ENCODE measurements at places on chromosomes 13 and 19.

DNA sequence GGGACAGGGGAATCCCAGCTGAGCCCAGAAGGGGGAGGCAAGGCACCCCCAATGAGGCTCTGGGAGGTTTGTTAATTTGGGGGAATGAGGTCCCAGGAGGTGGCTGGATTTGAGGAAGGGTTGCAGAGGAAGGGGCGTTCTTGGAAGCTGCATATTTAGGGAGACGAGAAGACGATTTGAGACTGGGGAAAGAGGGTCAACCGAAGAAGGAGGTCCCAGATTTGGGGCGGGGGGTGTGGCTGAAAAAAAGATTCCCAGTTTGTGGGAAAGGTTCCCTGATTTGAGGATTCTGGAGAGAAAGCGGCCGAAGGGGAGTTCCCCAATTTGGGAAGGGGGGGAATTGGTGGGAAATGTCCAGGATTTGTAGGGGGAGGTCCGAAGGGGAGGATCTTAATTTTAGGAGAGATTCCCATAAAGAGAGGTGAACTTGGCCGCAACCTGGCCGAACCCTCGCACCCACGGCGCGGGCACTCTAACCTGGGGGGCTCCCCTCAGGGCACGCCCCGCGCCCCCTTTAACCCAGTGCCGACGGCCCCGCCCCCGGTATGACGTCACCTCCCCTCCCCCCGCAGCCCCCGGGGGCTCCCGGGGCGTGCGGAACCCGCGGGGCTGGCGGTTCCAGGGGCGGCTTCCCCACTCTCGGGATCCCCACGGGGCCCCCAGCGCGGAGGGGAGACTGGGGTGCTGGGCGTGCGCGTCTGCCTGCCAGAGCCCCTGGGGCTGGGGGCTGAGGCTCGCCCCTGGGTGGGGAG, 1.2 kb downstream of the PTPRS start:
- DNase-seq = no peak

DNA sequence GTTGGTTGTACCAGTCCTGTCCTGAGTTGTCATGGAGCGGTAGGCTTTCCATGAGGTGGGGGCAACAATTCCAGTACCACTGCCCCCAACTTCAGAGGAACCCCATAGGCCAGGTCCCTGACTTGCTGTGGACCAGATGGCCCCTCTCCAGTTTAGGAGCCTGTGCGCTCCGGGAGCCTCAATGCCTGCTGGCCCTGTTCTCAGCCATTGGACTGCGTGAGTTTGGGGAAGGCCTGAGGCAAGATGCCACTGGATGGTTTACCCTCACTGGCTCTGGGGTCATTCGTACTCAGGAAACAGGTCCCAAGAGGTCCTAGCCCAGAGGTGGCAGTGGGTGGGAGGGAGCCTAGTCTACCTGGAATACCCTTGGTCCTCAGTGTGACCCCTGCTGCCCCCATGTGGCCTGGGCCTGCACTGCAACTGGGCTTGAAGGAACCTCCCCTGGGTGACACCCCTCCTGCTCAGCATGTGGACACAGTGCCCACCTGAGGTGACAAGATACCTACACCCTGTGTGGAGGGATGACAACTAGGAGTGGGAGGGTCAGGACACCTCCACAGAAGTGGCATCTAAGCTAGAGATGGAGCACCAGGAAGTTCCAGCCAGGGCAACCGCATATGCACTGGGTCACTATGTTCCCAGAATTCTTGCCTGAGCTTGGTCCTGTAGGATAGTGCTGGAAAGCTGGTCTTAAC, 6.0 kb upstream of the PRR19 start:
- no peak for DNase-seq

DNA sequence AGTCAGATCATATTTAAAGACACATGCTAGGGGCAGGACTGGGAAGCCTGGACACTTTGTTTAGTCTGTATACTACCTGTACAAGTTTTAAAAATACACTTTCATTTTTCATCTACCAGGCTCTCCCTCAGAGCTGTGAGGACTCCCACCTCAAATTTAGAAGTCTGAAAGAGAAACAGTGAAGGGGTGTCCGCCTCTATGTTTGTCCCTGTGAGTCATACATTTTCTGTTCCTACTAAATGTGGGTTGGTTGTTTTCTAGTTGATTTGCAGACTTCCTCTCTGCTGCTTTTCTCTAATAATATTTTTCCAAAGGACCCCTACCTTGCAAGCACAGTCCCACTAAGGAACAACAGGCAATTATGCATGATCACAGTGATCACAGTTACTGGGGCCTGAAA, 110.5 kb downstream of the ENOX1 start:
- no peak for DNase-seq

- DNase-seq = no peak
Measured at GRCh38 chr13:42798118-42798517, 16.7 kb downstream of the FAM216B start.

DNA sequence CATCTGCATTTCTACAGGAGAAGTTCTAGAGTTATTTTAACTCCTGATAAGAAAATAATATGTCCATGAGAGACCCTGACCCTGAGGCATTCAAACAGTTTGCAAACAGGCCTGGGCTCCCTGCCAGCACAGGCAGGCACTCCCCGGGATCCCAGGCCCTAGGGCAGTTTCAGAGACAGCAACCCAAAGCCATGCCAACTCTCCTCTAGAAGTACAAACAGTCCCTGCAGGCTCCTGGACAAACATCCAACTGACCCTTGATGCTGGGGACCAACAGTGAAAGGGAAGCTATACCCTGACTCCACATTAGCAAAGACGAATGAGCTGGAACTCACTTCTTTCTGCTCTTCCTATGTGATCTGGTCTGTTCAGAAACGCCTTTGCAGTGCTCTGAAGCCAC, 44.8 kb downstream of the CCDC70 start:
- no peak for DNase-seq

DNA sequence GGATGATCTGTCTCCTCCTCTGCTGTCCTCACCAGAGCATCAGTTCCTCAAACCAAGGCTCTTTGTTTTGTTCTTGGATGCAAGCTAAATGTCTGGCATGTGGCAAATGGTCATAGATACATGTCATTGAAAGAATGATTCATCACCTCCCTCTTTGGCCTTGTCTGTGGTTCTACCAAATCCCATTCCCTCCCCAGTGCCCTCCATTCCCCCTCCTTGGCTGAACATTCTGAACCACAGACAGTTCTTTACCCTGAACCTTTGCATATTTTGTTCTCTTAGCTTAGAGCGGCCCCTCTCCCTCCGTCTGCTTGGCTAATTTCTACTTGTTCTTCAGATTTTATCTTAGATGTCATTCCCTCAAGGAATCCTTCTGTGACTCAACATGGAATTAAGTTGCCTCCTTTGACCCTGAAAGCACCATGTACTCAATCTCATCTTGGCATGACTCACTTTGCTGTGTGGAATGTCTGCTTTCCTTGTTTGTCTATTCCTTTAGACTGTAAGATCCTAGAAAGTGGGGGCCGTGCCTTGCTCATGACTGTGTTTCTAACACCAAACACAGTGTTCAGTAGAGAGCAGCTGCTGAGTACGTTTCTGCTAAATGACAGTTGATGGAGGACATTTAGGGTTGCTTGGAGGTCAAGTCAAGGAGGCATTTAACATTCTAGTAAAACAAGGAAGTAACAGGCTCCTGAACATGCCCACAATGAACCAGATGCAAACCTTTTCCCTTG, 8.1 kb downstream of the ALOX5AP start:
- DNase-seq = no peak

- DNase-seq = no peak
Measured at GRCh38 chr13:98824376-98825160, 72.1 kb upstream of the SLC15A1 start.

GRCh38 chr13:110285991-110286832, 20.7 kb downstream of the COL4A1 start:
- no peak for DNase-seq

GRCh38 chr13:106588367-106588766, 20.4 kb upstream of the ARGLU1 start:
- DNase-seq = no peak

DNA sequence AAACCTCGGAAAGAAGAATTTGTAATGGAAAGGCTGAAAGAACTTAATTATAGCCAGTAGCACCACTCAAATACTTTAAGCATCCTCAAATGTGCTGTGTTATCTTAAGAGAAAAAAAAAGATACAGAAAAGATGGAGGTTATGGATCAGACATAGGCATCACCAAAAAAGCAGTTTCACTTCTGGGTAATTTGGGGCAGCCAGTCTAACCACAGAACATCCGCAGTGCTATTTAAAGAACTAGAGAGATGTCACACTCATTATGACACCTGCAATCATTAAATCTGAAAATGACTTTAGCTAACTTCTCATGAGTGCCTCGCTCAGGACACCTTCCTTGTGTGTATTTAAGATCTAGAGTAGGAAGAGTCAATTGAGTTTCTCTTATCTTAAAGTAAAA, 211.8 kb downstream of the RBM26 start:
- DNase-seq = no peak

- no peak for DNase-seq
Measured at GRCh38 chr13:51723529-51723928, 80.4 kb downstream of the DHRS12 start.

GRCh38 chr19:29268721-29269393, 55.9 kb upstream of the UQCRFS1 start:
- DNase-seq = no peak

- no peak for DNase-seq
Measured at GRCh38 chr19:35379992-35380391, 9.1 kb downstream of the GPR42 start.

DNA sequence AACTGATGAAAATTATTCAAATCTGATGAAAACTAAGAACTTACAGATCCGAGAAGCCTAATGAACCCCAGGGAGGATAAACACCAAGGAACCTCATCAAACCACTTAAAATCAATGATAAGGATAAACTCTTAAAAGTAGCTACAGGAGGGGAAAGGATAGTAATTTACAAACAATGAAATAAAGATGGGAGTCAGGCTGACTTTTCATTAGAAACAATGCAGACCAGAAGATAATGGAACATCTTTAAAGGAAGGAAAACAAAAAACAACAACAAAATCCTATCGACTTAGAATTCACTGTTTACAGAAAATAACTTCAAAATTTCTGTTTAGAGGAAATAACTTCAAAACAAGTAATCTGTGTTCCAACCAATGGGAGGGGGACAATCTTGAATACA, 73.4 kb downstream of the ZDHHC20 start:
- DNase-seq = no peak

DNA sequence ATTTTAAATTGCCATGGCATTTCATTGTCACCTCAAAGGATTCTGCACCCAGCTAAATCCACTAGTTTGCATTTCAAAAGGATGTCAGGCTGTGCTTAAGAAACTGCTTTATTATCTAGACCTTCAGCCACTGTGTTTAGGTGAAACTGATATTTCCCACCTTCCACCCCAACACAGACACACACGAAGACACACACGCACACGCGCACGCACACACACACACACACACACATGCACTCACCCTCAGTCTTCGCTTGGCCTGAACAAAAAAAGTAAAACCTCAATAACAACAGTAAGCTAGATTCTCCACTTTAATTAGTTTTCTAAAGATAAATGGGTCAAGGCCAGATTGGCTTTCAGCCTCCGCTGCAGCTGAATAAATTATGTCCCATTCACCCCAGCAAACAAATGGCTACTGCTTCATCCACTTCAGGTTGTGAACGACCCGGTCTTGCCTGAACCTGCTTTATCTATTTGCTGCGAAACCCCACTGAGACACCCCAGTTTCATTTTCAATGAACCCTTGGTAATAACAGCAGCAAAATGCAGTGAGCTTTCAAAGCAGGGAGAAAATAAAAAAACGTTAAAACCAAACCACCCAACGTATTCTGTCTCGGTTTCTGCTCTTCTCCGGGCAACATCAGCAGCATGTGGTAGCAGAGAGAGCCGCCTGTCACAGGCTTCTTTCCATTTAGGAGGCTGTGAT, 166.8 kb downstream of the DCT start:
- peak; percentile 76 for DNase-seq

GRCh38 chr19:23403581-23404324, 8.5 kb upstream of the ZNF91 start:
- DNase-seq = no peak

DNA sequence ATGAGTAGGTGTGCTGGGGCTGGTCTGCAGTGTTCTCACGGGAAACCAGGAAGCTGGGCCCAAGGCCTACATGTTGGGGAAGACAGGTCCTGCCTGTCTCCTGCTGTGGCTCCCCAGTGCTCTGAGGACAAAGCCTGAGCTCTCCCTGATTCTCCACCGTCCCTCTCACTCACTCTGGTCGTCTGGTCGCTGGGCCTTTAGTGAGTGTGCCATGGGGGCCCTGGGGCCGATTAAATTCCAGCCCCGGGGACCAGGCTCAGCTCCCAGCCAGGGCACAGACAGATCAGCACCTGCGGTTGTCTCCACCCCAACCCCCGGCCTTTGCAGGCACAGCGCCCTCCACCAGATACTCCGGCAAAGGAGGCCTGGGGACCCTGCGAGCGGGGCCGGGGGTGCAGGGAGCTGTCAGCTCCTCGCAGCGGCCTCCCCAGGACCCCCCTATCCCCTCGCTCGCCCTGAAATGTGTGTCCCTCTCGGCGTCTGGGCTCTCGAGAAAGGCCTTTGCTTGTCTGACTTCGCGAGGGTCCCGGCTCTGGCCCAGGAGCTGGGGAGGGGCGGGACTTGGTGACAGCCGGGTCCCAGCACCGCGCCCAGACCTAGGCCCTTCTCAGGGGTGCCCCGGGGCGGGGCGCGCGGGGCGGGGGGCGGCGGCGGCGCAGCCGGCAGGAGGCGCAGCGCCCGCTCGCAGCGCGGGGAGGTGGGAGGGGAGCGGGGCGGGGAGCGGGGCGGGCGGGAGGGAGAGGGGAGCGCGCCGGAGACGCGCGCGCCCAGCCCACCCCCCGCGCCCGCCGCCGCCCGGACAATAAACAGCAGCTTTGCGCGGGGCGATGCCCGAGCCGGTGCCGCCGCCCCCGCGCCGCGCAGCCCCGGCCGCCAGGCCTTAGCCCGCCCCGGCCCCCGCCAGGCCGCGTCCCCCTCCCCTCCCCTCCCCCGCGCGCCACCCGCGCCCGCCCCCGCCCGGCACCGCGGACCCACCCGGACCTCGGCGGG, at the start of gene PALM:
PALM (plus strand) TSS at position 782 of the 990 bp plus-strand sequence. CDS start 212 bp downstream, outside the sequence.
- no peak for DNase-seq

GRCh38 chr13:71252184-71252704, 614.8 kb downstream of the DACH1 start:
- no peak for DNase-seq

GRCh38 chr13:99041788-99042187, 63.9 kb upstream of the DOCK9 start:
- DNase-seq = no peak

- DNase-seq = no peak
Measured at GRCh38 chr13:108932196-108932595, 302.8 kb downstream of the MYO16 start.

DNA sequence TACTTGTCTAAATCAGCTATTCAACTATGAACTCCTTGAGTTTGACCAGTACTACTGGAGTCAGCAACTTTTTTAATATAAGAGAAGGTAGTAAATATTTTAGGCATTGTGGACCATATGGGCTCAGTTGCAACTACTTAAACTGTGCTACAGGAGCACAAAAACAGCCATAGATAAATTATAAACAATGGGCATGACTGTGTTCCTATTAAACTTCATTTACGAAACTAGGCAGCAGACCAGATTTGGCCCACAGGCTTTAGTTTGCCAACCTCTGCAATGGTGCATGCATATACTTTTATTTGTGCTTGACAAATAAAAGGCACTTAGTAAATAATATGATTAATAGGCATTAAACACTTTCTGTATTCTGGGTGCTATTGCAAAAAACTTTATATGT, 7.6 kb downstream of the FNDC3A start:
- DNase-seq = no peak

Data from NCI-H187 treated with DMSO at 0.1 percent for 48 hours (cell line).